ENCODE measurements at places on chromosomes 6 and 20.

DNA sequence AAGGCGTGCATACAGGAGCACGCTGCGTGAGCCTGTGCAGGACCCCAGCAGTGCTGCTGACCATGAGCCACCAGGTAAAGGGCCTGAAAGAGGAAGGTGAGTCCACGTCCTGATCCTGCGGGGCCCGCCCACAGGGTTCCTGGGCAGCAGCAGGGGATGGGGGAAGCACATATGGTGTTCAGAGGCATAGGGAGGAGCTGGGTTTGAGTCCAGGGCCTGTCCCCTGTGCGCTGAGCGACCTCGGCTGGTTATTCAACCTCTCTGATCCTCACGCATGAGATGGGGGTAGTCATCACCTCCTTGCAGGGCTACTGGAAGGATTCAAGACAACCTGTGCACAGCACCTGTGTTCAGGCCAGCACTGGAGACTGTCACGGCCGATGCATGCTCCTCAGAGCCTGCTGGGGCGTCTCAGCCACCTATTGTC, at the start of gene TMC2:
TSS of gene TMC2 (plus strand) at position 14 of the 427 bp plus-strand sequence. CDS start at position 63, 49 bp downstream.
- DNase-seq: no peak

- DNase-seq: peak; percentile 14
These were observed 644 bp downstream of the MAD2L1BP start for GRCh38 chr6:43636308-43636659.

DNA sequence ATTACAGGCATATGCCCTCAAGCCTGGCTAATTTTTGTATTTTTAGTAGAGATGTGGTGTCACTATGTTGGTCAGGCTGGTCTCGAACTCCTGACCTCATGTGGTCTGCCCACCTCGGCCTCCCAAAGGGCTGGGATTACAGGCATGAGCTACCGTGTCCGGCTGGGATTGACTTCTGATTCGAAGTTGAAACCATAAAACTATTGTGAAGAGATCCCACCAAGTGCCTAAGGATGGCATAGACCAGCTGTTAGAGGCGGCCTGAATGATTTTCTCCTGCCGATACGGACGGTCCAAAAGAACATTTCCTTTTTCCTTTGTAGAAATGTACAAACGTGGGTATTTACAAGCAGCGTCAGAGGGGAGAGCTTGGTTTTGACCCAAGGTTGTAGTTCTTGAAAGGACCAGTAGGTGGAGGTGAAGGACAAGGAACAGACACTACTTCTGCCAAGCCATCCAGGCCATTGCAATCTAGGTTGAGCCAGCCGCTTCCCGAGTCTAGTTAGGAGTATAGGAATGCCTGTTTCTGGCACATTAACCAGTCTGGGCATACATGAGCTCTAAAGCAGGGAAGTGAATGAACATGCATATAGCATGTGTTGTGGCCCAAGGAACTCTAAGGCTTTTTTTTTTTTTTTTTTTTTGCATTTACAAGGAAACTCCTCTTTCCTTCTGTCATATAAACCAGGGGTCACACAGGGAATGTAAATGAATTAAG, 29.0 kb downstream of the MOCS3 start:
- DNase-seq: peak; percentile 75

GRCh38 chr6:109053336-109053735, 41.3 kb downstream of the SESN1 start:
- DNase-seq: no peak

DNA sequence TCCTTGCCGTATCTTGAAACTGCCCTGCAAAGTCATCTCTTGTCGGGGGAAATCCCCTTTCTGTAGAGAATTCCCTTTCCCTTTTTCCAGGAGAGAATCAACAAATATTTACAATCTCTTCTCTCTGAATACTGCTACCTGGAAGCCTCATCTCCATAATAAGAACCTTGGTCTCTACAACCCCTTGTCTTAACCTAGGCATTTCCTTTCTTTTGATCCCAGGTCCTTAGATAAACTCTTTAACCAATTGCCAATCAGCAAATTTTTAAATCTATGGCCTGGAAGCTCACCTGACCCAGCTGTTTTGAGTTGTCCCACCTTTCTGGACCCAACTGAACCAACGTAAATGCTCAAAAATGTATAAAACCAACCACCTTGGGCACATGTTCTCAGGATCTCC, 30.6 kb upstream of the SEC63 start:
- DNase-seq: no peak

DNA sequence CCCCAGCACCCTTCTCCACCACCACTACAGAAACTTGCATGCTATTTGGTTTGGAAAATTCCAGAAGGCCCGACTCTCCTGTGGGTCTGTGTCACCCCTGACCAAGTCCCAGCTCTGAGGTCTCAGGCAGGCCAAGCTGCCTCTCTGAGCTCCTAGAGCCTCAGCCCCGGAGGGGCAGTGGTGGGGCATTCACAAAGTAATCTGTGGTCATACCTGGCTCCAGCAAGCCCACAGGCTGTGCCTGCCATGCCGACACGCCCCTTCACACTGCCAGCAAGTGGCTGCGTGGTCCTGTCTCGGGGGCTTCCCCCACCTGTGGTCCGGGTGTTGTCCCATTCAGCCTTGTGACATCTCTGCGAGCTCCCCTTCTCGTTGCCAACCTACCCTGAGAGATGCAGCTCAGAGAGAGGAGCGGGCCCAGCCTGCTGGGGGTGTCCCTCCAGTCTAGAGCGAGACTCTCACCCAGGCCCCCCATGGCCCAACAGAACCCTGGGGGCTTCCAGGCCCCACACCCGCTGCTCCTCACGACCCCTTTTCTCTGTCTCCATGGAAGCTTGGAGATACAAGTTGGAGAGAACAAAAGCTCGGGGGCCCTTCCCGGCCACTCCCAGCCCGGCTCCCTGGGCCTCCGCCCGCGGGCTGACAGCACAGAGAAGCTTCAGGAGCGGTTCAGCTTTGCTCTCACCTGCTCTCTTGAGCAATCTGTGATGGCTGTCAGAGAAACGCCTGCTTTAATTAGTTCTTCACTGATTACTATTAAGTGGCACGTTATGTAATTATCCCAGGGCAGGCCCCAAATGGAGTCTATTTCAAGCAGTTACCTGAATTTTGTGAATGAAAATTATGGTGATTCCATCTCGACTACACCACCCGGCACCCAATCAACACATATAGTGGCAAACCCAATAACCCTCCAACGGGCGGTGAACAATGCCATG, 147.7 kb upstream of the PHACTR3 start:
- no peak for DNase-seq

DNA sequence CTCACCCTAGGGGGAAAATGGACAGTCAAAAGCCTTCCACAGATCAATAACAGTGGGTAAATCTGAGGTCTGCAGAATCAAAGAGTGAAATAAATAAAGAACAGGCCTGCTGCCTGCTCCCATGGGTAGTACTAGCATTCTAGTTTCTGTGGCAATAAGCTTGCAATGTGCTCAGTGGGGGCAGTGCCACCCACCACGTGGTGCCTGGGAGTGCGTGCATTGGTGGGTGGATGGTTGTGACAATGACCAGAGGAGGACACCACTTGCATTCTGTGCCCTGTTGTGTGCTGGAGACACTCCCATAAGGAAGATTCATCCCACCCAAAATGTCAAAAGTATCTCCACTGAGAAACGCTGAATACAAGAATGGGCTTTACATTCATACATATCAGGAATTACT, 95.5 kb upstream of the NEDD9 start:
- peak; percentile 41 for DNase-seq

DNA sequence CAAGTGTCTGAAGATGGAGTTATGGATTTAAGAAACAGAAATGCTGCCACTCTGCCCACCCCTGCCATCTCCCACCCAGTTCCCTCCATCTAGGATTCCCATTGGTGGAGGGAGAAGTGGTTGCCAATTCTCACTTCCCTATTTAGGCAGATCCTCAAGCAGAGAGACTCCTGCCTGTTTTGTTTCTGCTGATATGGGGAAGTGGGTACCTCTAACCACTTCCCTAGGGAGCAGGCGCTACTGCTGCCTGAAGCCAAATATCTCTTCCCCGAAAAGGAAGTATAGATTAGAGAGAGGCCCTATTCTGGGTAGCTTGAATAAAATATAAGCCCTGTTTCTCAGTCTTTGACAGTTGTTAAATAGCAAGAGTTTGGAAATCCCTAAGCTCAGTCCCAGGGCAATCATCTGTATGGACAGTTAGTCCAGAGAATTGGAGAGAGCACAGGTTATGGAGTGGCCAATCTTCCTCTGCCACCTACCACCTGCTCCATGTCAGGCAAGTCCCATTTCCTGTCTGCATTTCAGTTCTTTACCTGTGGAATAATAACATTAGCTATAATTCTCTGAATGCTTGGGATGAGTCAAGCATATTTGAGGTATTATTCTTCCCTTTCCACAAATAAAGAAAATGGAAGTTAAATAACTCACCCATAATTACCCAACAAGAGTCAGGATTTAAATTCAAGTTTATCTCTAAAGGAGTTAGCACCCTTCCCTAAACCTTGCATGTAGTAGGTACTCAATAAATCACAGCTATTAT, 2.6 kb upstream of the ADGB start:
- peak; percentile 90 for DNase-seq

DNA sequence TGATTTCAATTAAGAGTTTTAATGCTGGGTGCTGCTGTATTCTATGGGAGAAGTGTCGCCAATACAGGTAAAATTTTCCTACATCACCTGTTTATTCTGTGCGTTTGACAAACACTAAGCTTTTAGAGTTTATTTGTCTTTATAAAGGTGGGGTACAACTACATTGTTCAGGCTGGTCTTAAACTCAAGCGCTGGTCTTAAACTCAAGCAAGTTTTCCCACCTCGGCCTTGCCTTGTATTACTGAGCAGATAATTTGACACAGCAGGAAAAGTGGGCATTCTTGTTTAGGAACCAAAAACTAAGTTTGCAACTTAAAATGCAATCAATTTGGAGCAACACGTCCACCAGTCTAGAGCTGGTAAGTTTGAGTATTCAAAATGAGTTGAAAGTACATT, 112.9 kb upstream of the BTN3A2 start:
- DNase-seq: no peak

GRCh38 chr6:155328539-155329459, 14.5 kb upstream of the TFB1M start:
- no peak for DNase-seq

GRCh38 chr6:52271852-52272460, 12.6 kb downstream of the MCM3 start:
- DNase-seq: no peak

GRCh38 chr20:37385659-37386504, 39.9 kb downstream of the SRC start:
- no peak for DNase-seq

- DNase-seq: no peak
These were observed 96.5 kb upstream of the TBX18 start for GRCh38 chr6:84860920-84861319.

Measured in inflammatory macrophage treated with lipopolysaccharide for 4 hours (primary cell).